ENCODE measurements at places on chromosomes 1 and 21. TPM values are rescaled to one million over a fixed set of nuclear protein-coding genes. Genes with fewer than 3 reads are reported as not detected.

NTMT2 gene
- not detected for total RNA-seq

ANKRD34A gene
- total RNA-seq = 1.3 TPM

GPR37L1 gene
- not detected for total RNA-seq

PFDN2 gene
- 65.1 TPM for total RNA-seq

SPRR3 gene
- total RNA-seq = not detected

NBPF6 gene
- not detected for total RNA-seq

AMY1C gene
- not detected for total RNA-seq

COL6A2 gene
- total RNA-seq = 1.9 TPM

GBP7 gene
- total RNA-seq = not detected

ARHGEF19 gene
- 9.5 TPM for total RNA-seq

HSD3B1 gene
- total RNA-seq = not detected

CHI3L2 gene
- total RNA-seq = 9.1 TPM

BRINP3 gene
- total RNA-seq = not detected

SYTL1 gene
- 83.6 TPM for total RNA-seq

Data from T-helper 2 cell treated with Interferon-gamma antibody and Interleukin-4, amounts not matched to agents 100 ng/mL and 5 ng/mL, for 36 hours (primary cell).